B cell (primary cell): ENCODE measurements at places on chromosomes 5 and 9. TPM values are rescaled to one million over a fixed set of nuclear protein-coding genes. Genes with fewer than 3 reads are reported as not detected.

Gene OCLN
- 4.5 and 5.6 TPM in 2 replicates for polyA plus RNA-seq

Gene ROPN1L
- not detected in 2 replicates for polyA plus RNA-seq

Gene SELENOP
- polyA plus RNA-seq = not detected in 2 replicates

Gene TERT
- 0.24 and 0.43 TPM in 2 replicates for polyA plus RNA-seq

Gene APBA1
- 0.01 and 0.03 TPM in 2 replicates for polyA plus RNA-seq

Gene SMIM3
- 0.37 and 1.0 TPM in 2 replicates for polyA plus RNA-seq

Gene CER1
- not detected in 2 replicates for polyA plus RNA-seq

Gene COX7C
- 346 and 464 TPM in 2 replicates for polyA plus RNA-seq

Gene ABCA2
- polyA plus RNA-seq = 61.1 and 63.1 TPM in 2 replicates

Gene LEAP2
- polyA plus RNA-seq = 2.2 and 3.4 TPM in 2 replicates

Gene ZNF346
- 14.1 and 20.2 TPM in 2 replicates for polyA plus RNA-seq

Gene MCC
- 0.09 and 0.13 TPM in 2 replicates for polyA plus RNA-seq

Gene CBY3
- 0.13 and 0.20 TPM in 2 replicates for polyA plus RNA-seq

Gene PPIC
- polyA plus RNA-seq = not detected in 2 replicates

Gene PDGFRB
- polyA plus RNA-seq = 0.42 and 0.72 TPM in 2 replicates

Gene PANK3
- 6.3 and 16.9 TPM in 2 replicates for polyA plus RNA-seq

Gene IRX2
- not detected in 2 replicates for polyA plus RNA-seq

Gene BAAT
- polyA plus RNA-seq = 0.07 TPM in 1 of 2 replicates, not detected in the other

Gene FBP2
- not detected in 2 replicates for polyA plus RNA-seq

Gene ZBTB34
- polyA plus RNA-seq = 3.8 TPM in 2 replicates

Gene OTULINL
- polyA plus RNA-seq = 0.33 and 0.75 TPM in 2 replicates

Gene CORO2A
- 1.1 and 1.5 TPM in 2 replicates for polyA plus RNA-seq

Gene ECSCR
- polyA plus RNA-seq = not detected in 2 replicates

Gene PCDHB3
- polyA plus RNA-seq = not detected in 2 replicates

Gene GZMA
- polyA plus RNA-seq = 1.0 and 1.4 TPM in 2 replicates

Gene ECM2
- 0.09 TPM in 1 of 2 replicates, not detected in the other for polyA plus RNA-seq

Gene CREB3
- polyA plus RNA-seq = 12.3 and 14.2 TPM in 2 replicates

Gene UIMC1
- polyA plus RNA-seq = 49.2 and 55.3 TPM in 2 replicates

Gene ZNF454
- polyA plus RNA-seq = not detected in 2 replicates

Gene CAPSL
- polyA plus RNA-seq = not detected in 2 replicates

Gene CCL21
- not detected in 2 replicates for polyA plus RNA-seq
